Activated T-helper 1 cell treated with anti-CD3 and anti-CD28 coated beads, Interleukin-12 subunit alpha, Interleukin-12 subunit beta, Interleukin-2, Interleukin-4 antibody, amounts not matched to agents 30 ng/mL and 10 ng/mL and 1 ng/mL, durations not matched to agents 14 hours and 24 hours and 36 hours (primary cell): ENCODE measurements at places on chromosomes 5 and 9.

GRCh38 chr5:83095163-83095956 lies 18.0 kb downstream of the XRCC4 start:
- peaks cover 5% of the 10 kb centered on the region for H3K36me3 ChIP-seq
- H3K4me3 ChIP-seq, result no peak overlapping the region
- no peak overlapping the region for H3K27ac ChIP-seq
- H3K4me1 ChIP-seq, result peaks cover 16% of the 10 kb centered on the region
- no peaks in the 10 kb centered on the region for H3K27me3 ChIP-seq
- no peak for DNase-seq

DNA sequence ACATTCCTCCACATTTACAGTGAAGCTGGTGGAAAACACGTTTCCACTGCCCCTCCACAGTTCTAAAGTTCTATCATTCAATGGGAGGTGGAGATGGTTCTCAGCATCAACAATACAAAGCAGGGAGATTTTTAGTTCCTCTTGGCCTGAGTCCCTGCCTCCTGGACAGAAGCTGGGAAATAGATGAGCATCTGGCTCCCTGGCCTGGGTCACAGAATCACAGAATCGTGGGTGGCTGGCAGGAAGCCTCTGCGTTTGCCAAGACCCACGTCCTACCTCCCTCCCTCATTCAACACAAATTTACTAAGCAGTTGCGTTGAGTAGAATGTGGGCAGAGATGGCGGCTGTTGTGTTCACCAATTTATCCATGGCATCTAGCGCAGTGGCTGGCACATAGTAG lies 5.2 kb upstream of the PPARGC1B start:
- peaks cover 12% of the 10 kb centered on the region for H3K4me1 ChIP-seq
- H3K27me3 ChIP-seq, result peaks cover 6% of the 10 kb centered on the region
- DNase-seq, result no peak
- H3K36me3 ChIP-seq, result no peaks in the 10 kb centered on the region
- no peak overlapping the region for H3K4me3 ChIP-seq
- no peak overlapping the region for H3K27ac ChIP-seq

GRCh38 chr9:22040760-22041159 lies 31.7 kb upstream of the CDKN2B start:
- H3K27ac ChIP-seq, result peak overlapping the region; percentile 9
- no peak overlapping the region for H3K4me3 ChIP-seq
- peaks cover 41% of the 10 kb centered on the region for H3K27me3 ChIP-seq
- H3K4me1 ChIP-seq, result peaks cover 48% of the 10 kb centered on the region

DNA sequence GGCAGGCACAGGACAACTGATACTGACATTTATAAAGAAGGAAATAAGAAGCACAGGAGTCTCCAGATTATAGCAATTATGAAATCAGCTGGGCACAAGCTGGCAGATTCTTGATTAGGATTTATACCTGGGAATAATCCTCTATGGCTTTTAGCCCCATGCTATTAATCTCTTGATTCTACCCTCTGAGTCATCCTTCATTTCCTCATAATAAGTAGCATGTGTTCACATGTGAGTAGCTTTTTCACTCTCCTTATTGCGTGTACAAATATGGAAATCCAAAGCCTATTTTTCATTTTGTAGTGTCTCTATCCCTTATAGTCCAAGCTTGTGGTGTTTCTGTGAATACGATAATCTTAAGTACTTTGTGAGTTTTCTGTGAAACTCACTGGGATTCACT lies 185.0 kb upstream of the PRLR start:
- H3K27ac ChIP-seq, result no peak overlapping the region
- H3K36me3 ChIP-seq, result no peaks in the 10 kb centered on the region
- H3K4me3 ChIP-seq, result no peak overlapping the region
- no peak for DNase-seq

GRCh38 chr9:70091572-70091971 lies 47.9 kb downstream of the MAMDC2 start:
- peaks cover 2% of the 10 kb centered on the region for H3K27me3 ChIP-seq
- DNase-seq, result no peak
- H3K27ac ChIP-seq, result no peak overlapping the region
- H3K4me3 ChIP-seq, result no peak overlapping the region

DNA sequence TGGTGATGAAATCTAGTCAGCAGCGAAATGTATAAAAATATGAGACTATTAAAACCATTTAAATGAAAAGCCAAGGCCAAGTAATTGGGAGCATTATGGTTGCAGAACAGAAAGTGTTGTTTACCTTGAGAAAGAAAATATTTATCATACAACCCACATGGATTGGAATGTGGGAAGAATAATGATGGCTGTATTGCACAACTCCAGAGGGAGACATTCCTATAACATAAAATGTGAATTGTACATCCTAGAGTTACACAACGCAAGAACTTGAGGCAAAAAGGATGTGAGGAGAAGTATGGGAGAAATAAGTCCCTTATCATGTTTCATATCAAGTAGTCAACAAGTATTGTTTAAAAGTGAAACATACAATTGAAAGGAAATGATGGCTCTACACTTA lies 1014.0 kb upstream of the SEMA6A start:
- H3K4me3 ChIP-seq, result no peak overlapping the region
- H3K4me1 ChIP-seq, result no peaks in the 10 kb centered on the region
- no peak for DNase-seq
